Right lung (tissue), 10 donors: ENCODE measurements at places on chromosomes 11 and 22.

- DNase-seq: no peak
These were observed 154.2 kb downstream of the DLG2 start for GRCh38 chr11:85472953-85473352.

GRCh38 chr22:46551321-46551720 lies 13.9 kb upstream of the CELSR1 start:
- DNase-seq: no peak

GRCh38 chr22:29334696-29335344 lies 19.3 kb upstream of the RASL10A start:
- DNase-seq: no peak

DNA sequence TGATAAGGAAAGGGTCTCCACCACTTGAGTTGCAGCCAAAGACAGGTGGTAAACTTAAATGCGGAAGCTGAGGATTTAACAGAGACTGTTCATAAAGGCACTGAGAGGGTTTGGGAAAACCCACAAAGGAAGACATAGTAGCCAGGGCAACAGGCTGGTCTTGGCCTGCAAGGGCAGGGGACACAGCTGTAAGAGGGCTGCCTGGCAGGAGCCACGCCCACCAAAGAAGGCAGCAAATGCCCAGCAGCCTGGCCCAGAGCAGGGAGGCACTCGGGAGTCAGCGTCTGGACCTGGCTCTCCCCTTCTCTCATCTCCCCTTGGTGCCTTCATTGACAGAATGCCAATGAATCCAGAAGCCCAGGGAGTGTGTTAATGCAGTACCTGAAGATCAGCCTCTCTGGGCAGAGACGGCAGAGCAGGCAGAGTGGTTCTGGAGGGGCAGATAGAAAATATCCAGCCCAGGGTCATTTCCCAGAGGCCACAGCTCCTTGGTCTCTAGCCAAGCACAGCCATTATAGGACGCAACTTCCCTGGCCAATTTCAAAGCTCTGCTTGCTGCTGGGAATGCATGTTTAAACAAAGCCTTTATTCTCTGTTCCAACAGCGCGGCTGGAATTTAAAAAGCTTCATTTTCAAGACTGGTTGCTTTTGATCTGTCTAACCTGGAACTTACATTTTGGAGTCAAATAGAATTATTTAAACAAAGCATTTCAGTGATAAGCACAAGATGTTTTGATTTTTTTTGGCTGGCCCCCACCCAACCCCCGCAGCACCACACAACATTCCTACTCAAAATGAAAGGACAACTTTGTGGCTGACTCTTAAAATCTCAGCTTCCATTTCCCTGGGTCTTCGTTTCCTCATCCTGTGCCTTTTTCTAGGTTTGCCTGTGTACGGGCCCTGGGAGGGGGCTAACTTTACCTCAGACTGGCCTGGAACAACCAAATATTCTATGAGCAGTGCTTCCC lies 125.6 kb upstream of the LMO1 start:
- DNase-seq: peak; percentile 81

DNA sequence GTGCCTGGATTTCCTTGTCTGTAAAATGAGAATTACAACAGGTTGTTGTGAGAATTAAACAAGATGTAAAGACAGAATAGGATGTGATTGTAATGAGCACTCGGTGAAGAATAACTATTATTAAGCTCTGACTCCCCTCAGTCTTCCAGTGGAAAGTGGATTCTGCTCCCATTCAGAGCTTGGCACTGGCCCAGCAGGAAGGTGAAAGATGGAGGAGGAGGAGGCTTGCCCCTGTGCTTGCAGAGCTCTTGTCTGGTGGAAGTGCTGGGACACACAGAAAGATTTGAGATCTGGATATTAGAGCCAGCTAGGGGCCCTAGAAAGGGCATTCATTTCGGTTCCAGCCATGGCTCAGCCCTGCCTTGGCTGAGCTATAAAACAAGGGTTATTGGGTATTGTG lies 28.2 kb downstream of the PHLDB1 start:
- no peak for DNase-seq

GRCh38 chr11:69280451-69280850 lies 13.5 kb upstream of the MYEOV start:
- DNase-seq: no peak
